ENCODE measurements at places on chromosomes 4 and X.
A peak's percentile ranks its signal among the peaks of the same experiment; 100 is the strongest.

- DNase-seq, result no peak
Observed at GRCh38 chr4:108168160-108168670, 517 bp downstream of the LEF1 start.

DNA sequence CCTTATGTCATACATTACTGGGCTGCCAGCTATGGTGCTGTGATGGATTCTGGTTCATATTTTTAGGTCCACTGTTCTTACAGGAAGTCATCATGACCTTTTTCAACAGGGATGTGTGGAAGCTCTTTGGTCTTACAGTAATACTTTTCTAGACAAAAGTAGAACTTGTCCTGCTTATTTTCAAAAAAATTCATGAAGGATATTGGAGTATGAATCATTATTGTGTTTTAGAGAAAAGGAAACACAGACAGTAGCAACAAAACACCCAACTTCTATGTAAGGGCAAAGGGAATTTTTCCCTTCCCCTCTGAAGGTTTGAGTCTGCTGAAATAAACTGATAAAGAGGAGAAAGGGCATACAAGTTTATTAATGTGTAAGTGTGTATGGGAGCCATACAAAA lies 54.7 kb upstream of the FAM9C start:
- DNase-seq, result no peak

GRCh38 chr4:6918338-6918737 lies 8.7 kb downstream of the TBC1D14 start:
- DNase-seq, result no peak

DNA sequence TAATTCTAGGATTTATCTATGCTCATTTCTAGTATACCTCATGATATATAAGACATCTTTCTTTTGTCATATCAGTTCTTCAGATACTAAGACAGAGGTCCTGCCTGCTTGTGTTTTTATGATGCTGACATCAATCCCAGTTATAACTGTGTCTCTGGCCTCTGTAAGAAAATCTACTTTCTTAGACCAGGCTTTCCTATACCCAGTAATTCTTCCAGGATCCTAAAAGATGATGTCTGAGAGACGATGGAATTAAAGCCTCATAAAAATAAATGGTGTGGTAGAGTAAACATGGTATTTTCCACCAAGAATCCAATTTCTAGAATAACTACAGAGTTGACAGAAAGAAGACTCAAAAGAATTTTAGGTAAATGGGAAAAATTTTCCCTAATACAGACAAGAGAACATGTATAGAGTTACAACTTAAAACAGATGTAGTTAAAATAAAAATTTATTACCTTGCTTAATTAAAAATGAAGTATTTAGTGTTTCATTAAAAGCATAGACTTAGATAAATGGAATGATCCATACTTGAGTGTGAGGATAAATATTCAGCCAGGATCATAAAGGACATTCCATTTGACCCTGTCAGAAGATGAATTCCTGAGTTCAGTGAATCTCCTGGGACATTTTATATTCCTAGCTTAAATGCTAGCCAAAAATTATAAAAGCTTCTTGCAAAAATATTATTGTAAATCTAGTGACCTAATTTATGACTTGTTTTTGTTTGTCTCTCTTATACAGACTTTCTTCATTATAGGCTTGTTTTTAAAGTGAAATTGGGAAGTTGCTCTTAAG lies 137.4 kb downstream of the PDLIM5 start:
- no peak for DNase-seq

DNA sequence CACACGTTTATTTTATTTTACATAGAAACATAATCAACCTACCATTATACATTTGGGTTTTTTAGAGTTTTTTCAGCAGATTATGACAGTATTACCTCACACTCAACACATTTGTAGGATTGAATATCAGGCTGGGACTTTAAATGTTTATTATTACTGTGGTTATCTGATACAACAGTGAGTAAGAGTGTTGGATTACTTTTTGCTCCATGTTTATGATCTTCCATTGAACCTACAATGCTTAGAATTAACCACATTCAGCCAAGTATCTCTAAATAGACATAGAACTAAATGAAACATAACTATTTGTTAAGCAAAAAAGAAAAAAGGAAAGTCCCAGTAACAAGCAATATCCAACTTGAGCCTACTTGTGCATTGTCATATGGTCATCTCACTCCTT lies 607.4 kb upstream of the PITX2 start:
- DNase-seq, result no peak

DNA sequence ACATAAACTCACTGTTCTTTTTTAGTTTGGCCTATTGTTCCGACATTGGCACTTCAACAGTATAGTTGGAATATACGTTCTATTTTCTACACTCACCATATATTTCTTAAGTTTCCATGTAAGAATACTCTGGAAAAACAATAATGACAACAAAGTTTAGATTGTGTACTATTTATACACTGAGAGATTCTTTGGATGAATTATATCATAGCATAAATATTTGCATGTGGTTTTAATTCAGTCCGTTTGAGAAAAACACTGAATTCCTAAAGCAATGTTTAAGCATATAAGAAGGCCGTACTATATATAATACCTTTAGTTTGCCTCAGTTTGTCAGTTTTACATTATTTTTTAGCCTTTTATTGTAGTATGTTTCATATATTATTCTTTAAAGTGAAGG lies 82.4 kb downstream of the RAP1GDS1 start:
- DNase-seq, result no peak

GRCh38 chrX:135595543-135595942 lies 75.1 kb downstream of the INTS6L start:
- no peak for DNase-seq

- DNase-seq, result no peak
Observed at GRCh38 chr4:140212646-140213045, 58.7 kb upstream of the MAML3 start.

GRCh38 chrX:154714925-154715324 lies 36.0 kb downstream of the GAB3 start:
- DNase-seq, result peak; percentile 58

DNA sequence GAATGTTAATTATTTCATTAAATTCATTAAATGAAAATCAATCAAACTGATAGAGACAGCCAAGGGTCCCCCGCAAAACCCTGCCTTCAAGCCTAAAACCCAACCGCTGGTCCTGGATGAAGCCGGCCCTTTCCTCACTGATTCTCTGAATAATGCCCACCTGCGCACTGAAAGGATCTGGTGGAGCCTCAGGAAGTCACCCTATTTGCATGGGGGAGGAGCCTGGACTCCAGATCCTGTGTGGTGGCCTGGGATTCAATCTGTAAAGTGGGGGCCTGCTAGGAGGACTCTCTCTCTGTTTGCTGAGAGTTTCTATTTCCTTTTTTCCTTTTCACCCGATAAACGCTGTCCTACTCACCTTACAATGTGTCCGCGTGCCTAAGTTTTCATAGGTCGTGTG lies 97.9 kb upstream of the ADAMTS3 start:
- no peak for DNase-seq

DNA sequence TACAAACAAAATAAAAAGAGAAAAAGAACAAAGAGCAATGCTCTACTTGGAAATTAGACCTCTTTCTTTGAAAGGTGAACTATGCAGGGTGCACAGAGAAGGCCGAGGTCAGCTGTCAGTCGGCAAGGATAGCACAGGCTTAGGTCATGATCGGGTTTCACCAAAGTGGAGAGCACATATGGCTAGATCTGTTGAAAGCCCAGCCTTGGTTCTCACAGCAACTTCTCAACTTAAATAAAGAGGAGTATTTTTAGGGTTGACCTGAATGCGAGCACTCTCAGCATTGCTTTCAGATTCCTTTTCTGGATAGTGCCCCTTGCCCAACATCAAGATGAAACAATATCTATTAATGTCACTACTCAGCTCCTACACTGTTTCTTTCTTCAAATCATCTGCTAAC lies 122.9 kb upstream of the GPC4 start:
- no peak for DNase-seq

DNA sequence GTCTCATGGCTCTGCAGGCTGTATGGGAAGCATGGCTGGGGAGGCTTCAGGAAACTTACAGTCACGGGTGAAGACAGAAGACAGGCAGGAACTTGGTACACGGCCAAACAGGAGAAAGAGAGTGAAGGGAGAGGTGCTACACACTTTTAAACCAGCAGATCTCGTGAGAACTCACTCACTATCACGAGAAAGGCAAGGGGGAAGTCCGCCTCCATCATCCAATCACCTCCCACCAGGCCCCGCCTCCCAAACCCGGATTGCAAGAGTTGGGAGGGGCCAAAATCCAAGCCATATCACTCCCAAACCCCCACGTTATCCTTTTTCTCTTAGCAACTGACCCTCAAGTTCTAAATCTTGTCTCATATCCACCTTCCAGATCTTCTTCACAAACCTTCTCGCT lies 1710.5 kb upstream of the TENM3 start:
- DNase-seq, result no peak

GRCh38 chr4:5932035-5932568 lies 39.2 kb upstream of the CRMP1 start:
- no peak for DNase-seq

DNA sequence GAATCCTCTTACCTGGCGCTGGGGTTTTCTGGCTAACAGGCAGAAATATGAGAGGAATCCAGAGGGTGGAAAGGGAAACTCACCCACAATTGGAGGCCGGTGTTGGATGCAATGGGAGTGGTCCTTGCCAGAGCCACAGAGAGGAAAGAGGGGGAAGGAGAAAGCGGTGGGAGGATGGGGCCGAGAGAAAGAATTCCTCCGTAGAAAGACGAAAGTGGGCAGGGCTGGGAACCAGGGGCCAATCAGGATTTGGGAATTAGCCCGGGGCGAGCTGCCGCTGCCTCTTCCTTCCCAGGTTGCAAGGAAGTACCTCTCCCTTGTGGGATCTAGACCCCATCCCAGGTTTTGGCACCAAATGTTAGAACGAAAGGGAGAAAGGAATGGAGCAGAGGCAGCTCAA lies 83.1 kb upstream of the SPIN4 start:
- DNase-seq, result no peak

GRCh38 chr4:91085961-91086360 lies 958.8 kb downstream of the CCSER1 start:
- DNase-seq, result no peak

GRCh38 chrX:39899059-39899458 lies 198.7 kb downstream of the BCOR start:
- no peak for DNase-seq

- no peak for DNase-seq
Observed at GRCh38 chr4:16140231-16140878, 56.5 kb upstream of the PROM1 start.

- DNase-seq, result no peak
Observed at GRCh38 chr4:85966373-85966772, 393.5 kb downstream of the MAPK10 start.

DNA sequence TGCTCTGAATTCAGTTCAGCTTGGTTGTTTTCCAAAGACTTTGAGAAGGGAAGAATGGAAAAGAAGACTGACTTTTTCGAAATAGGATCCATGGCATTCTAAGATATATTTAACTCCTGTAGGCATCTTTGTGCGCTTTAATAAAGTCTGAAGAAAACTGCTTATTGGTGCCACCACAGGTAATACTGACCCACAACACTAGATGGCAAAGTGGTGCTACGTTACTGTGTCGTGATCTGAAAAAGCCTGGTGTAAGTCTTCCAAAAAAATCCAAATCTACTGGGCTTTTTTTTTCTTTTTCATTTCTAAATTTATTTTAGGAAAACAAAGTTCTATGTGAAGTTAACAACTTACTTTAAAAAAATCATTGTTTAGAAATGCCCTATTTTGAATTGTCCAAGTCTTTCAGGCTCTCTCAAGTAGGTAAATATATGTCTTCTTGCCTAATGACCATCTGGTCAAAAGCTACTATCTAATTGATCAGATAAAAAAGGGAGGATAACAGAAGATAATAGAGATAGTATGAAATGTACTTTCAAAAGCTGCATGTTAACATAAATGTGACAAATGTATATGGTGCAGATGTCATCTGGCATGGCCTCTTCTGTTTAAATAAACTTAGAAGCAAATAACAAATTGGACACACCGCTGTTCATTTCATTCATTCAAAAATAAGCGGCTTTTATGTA lies 47.0 kb upstream of the MID1IP1 start:
- peak; percentile 41 for DNase-seq

DNA sequence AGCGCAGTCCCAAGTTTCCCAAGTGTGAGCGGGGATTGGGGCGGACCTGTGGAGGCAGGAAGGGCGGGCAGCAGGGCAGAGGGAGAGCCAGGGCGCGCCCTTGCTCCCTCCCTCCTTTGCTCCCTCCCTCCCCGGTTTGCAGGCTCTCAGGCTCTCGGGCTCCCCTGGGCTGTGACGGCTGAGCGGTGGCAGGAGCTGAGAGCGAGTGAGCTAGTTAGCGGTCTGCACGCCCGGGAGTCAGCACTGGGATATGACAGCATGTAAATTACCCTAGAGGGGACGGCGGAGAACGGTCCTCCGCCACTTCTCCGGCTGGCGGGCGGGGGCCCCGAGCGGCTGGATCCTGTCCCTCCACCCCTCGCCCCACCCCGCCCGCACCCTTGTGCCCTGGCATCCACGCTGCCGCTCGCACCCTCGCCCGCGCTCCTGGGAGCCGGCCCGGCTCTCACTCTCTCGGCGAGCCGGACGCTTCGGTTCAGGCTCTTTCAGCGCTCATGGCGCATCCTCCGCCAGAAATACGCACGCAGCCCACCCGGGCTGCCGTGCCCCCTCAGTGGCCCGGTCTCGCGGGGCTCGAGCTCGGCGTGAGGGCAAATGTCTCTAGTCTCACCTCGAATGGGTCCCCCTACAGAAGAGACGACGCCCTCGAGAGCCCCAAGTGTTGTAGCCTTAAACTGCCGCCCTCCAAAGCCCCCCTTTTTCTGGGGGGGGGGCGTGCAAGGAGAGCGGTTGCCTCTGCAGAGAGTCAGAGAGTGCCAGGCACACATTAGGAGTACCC lies at the start of gene TSC22D3:
Gene TSC22D3 (minus strand): TSS at position 54 of the 778 bp plus-strand sequence. CDS start 368 bp downstream, outside the sequence.
- peak; percentile 47 for DNase-seq

- no peak for DNase-seq
Observed at GRCh38 chr4:29375716-29376115, 1344.5 kb upstream of the PCDH7 start.

GRCh38 chr4:122687531-122688061 lies 44.9 kb upstream of the BBS12 start:
- DNase-seq, result no peak

- no peak for DNase-seq
Observed at GRCh38 chr4:168651374-168651773, 154.5 kb downstream of the PALLD start.

DNA sequence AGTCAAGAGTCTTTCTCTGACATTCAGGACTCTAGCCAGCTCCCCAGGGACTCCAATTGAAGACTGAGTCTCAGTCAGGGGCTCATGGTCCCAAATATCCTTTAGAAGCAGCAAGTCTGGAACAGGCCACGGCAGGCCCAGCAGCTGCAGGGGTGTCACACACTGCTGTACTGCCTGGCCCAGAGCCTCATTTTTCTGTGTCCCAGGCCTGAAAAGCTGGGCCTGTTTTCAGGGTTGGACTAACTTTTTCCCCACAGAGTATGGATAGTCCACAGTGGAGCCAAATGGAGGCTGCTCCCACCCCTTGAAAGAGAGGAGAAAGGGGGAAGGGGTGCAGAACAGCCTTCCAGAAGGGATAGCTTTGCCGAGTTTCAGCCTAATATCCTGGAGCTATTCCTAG lies 146.8 kb upstream of the NALF2 start:
- no peak for DNase-seq

DNA sequence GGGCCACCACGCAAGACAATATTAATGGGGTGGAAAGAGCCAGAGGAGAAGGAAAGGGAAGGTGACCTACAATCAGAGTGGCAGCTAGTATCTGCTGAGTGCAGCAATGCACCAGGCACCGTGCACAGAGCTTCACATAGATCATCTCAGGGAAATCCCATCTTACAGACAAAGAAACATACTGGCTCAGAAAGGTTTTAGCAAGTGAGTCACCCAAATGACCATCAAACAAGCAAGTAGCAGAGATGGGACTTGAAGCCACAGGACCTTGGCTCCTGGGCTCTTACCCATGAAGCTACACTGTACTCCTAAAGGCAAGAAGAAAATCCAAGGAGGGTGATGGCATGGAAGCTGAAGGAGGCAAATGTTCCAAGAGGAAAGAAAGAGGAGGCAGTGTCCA lies 6.8 kb downstream of the ANXA5 start:
- peak; percentile 74 for DNase-seq

All from brain microvascular endothelial cell (primary cell).